ENCODE measurements at places on chromosomes 11 and 22.

DNA sequence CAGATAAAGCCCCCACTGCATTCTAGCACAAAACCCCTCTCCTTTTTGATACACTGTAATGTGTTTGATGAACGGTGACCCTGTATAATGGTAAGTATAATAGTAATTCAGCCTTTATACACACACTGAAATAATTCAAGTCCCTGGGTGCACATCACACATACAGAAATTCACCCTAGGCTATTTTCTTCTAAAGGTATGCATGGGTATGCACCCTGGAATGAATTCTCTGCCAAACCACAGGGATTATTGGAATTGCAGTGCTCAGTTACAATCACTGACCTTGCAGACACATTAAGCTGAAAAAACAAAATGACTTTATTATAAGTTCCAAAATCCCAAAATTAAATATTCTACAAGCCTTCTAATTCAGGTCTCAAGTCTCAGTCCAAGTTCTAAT lies 245.9 kb upstream of the FAT3 start:
- DNase-seq: no peak

- DNase-seq: no peak
Measured at GRCh38 chr11:131756479-131757110, 386.2 kb downstream of the NTM start.

- no peak for DNase-seq
Measured at GRCh38 chr22:42945736-42946135, 69.2 kb downstream of the PACSIN2 start.

DNA sequence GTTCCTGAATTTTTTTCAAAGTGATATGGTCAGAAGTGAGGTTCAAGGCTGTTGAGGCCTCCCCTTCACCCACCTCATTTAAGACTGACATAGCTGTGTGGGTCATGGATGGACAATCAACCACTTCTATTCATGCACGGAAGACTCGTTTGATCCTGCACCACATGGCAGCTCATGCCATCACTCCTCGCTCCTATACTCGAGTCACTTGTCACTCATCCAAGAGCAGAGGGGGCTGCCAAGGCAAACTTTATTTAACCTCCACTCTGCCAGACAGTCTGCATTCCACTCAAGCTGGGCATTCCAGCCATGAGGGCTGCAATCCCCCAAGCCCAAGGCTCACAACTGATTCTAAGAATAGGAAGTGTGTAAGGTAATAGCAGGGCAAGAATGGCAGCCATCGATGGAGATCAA lies 34.1 kb downstream of the SNX19 start:
- DNase-seq: no peak

DNA sequence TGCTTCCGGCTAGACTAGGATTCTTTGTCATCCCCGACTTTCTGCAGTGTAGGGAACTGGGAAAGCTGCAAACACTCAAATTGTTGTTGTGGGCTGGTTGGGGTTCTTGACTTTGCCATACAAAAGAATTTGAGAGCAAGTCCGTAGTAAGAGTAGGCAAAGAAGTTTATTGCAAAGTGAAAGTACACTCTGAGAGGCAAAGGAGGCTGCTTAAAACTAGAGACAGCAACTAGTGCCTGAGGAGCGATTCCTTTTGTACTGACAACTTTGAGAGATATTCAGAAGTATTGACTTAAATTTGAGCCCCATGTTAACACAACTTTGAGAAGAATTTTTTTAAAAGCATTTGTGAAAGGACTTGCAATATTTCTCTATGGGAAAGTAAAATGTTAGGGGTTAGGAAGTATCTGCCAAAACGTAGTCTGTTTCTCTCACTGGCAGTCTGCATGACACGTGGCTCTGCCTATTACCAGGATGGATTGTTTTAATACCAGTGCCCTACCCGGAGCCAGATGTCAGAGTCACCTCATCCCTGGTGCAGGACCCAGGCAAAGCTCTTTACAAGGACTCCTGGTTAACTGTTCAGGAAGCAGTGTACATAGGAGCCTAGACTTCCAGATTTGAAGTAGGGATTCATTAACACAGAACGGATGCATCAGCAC lies 85.0 kb upstream of the CLPB start:
- no peak for DNase-seq

- no peak for DNase-seq
Measured at GRCh38 chr11:118430956-118431355, 5.3 kb upstream of the KMT2A start.

- DNase-seq: no peak
Measured at GRCh38 chr11:111829185-111829968, 42.0 kb downstream of the ALG9 start.

GRCh38 chr11:13011466-13012055 lies 2.4 kb downstream of the RASSF10 start:
- no peak for DNase-seq

- no peak for DNase-seq
Measured at GRCh38 chr22:20811171-20811570, 37.3 kb downstream of the SERPIND1 start.

Data from stimulated activated CD8-positive, alpha-beta memory T cell treated with anti-CD3 and anti-CD28 coated beads, Interleukin-2, amount 100 ng/mL, for 1 hour (primary cell).